ENCODE measurements at places on chromosomes 12 and 14. TPM values are rescaled to one million over a fixed set of nuclear protein-coding genes. Genes with fewer than 3 reads are reported as not detected.

- DNase-seq, result no peak
Measured at GRCh38 chr12:73106296-73106695, 834.1 kb downstream of the TRHDE start.

GRCh38 chr14:99066378-99066777, 205.6 kb downstream of the BCL11B start:
- DNase-seq, result no peak

The KRT81 gene
- not detected for total RNA-seq

GRCh38 chr14:73143003-73143402, 6.7 kb downstream of the PSEN1 start:
- DNase-seq, result no peak

The IFNG-AS1 gene
- total RNA-seq, result not detected
